ENCODE measurements at places on chromosomes 5 and 9. TPM values are rescaled to one million over a fixed set of nuclear protein-coding genes. Genes with fewer than 3 reads are reported as not detected.

The GEMIN5 gene
- total RNA-seq: 26.2 TPM

The KCTD16 gene
- total RNA-seq: 0.05 TPM

The GGTA1 gene
- not detected for total RNA-seq

The CFAP90 gene
- total RNA-seq: 0.34 TPM

The IDNK gene
- total RNA-seq: 6.5 TPM

The DNM1 gene
- total RNA-seq: 82.3 TPM

The PTGR1 gene
- 407 TPM for total RNA-seq

The CARD6 gene
- total RNA-seq: 4.2 TPM

The PDZD2 gene
- 0.07 TPM for total RNA-seq

The ARL14EPL gene
- 0.07 TPM for total RNA-seq

Data from A549 treated with CpdA at 1 μM for 4 hours (cell line).